Activated B cell treated with CpG ODN at 0.5 μM for 24 hours (primary cell): ENCODE measurements at places on chromosomes 12 and 14.

- no peak for DNase-seq
Measured at GRCh38 chr12:49730568-49731101, 10.7 kb upstream of the TMBIM6 start.

DNA sequence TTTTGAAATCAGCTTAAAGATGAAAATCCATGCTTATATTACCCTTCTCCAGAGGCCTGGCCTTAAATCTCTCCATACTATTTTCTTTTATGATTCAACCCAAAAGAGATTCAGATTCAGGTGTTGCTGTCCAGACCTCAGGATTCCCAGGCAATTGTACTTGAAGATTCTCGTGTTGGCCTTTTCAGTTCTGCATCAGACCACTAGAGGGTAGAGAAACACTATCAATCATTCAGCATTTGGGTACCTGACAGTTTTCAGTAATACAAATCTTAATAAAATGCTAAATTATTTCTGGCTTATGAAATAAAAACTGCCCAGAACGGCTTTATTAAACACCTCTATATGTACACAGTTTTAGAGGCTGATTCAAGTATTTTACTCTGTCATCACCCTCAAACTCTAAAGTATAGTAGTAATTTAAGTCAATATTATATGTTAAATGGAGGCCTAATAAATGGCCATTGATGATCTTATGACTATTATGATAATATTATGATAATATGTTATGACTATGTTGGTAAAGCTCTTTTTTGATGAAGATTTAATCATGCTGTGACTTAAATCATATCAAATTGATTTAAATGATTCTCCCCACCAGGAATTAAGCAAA is 301.1 kb downstream of the DUSP6 start:
- no peak for DNase-seq

DNA sequence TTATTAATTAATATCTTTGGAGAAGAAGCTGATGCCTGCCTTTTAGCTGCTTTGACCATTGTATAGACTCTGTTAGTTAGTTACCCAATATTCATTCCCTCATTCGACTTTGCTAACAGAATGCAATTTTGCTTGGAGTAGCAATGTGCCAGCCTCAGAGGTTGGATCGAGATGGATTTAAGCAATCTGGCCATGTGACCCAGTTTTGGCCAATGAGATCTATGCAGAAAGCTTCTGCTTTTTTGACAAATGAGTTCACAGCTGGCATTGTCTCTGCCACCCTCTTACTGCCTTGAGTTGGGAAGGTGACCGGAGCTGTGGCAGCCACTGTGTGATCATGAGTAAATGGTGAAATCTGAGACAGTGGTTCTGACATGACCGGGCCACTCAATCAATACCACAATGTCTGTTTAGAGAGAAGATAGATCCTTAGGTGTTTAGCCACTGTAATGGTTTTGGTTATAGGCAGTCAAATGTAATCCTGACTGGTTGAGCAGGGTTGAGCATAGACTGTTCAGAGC is 74.9 kb upstream of the MED13L start:
- DNase-seq: no peak

DNA sequence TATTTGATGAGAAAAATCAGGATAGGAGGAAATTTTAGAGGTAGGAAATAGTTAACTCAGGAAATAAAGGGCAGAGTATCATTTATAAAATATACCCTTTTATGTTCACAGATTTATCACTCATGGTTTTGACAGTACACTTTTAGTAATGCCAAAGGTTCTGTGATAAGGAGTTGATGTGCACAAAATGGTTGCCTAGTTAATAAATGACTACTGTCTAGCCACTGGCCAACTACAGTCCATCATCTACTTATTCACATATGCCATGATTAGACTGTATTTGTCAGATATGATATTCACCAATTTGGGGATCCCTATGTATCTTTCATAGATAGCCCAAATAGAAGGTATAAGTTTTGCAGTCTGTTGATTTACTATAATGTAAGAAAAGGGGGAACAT is 19.2 kb upstream of the GXYLT1 start:
- DNase-seq: no peak
